Spleen (tissue), 13 donors: ENCODE measurements at places on chromosomes 3 and 15. TPM values are rescaled to one million over a fixed set of nuclear protein-coding genes. Genes with fewer than 3 reads are reported as not detected.

Gene DNASE1L3
- 52.1 TPM for polyA plus RNA-seq

Gene PRKCD
- 50.0 TPM for polyA plus RNA-seq

- DNase-seq, result no peak
- no peaks in the 10 kb centered on the region for H3K36me3 ChIP-seq
- no peak overlapping the region for H3K27ac ChIP-seq
Observed at GRCh38 chr15:60486742-60487141, 7.8 kb upstream of the ICE2 start.

- no peak overlapping the region for H3K4me3 ChIP-seq
- H3K27me3 ChIP-seq, result no peaks in the 10 kb centered on the region
- DNase-seq, result no peak
- no peak overlapping the region for H3K27ac ChIP-seq
- no peaks in the 10 kb centered on the region for H3K4me1 ChIP-seq
Observed at GRCh38 chr3:131549340-131549739, 46.6 kb upstream of the MRPL3 start.

GRCh38 chr3:632571-633170 is 436.1 kb downstream of the CHL1 start:
- H3K27ac ChIP-seq, result no peak overlapping the region
- H3K4me3 ChIP-seq, result no peak overlapping the region
- H3K4me1 ChIP-seq, result no peaks in the 10 kb centered on the region
- no peak for DNase-seq
- H3K27me3 ChIP-seq, result no peaks in the 10 kb centered on the region
